ENCODE measurements at places on chromosomes 7 and 10.

DNA sequence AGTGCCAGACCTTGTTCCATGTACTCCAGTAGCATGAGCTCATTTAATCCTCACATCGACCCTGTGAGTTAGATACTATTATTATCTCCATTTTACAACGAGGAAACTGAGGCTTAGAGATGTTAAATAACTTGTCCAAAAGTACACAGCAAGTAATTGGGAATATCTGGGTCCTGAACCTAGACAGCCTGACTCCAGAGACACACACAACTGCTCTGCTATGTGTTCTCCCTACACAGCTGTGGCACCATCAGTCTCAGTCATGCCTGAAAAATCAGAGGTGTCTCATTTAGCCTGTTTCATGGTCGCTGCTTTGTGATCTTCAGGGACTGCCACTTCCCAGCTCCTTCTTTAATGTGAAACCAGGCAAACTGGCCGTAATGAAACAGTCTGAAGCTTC, 56.5 kb downstream of the COL1A2 start:
- DNase-seq = no peak

DNA sequence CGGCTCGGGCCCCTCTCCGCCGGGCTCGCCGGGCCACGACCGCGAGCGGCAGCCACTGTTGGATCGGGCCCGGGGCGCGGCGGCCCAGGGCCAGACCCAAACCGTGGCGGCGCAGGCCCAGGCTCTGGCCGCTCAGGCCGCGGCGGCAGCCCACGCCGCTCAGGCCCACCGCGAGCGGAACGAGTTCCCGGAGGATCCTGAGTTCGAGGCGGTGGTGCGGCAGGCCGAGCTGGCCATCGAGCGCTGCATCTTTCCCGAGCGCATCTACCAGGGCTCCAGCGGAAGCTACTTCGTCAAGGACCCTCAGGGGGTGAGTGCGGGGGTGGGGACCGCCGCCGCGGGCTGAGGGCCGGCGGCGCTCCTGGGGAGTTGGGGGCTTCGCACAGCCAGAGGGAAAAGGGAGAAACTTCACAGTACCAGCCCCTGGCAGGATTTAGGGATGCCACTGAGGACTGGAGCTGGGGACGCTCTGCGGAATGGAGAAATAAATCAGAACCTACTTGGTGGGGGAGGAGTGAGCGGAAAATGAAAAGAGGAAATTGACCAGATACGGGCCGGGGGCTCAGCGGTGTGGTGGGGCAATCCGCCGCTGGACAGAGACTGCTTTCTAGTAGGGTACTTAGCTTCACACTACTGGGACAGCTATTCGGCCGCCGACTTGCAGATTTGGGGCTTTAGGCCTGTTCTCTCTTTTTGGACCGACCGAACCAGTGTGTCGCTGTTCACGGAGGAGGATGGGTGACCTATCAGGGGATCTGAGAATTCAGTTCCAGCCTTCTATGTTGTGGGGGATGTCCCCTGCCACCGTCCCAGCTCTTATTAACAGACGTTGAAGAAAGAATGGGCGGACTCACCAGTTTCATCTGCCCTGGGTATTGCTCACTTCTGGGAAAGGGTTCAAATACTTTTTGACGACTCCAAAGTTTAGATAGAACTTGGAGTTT, 669 bp downstream of the PI4K2A start:
- peak; percentile 16 for DNase-seq

DNA sequence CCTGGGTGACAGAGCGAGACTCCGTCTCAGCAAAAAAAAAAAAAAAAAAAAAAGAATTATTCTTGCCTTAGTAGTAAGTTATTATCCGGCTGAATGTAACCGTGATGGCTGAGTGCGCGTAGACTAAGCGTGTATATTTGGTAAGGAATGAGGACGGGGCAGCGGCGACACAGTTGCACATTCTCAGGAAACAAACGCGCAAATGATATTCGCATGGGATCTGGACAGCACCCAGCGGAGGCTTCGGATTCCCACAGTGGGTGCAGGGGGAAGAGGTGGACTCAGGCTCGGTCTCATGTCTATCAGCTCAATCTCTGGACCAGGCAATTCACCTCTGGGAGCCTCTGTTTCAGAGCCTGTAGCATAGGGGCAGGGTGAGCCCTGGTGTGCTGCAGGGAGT, 29.1 kb downstream of the PAPOLB start:
- no peak for DNase-seq

GRCh38 chr7:108124820-108125219, 5.3 kb downstream of the LAMB4 start:
- DNase-seq = no peak

DNA sequence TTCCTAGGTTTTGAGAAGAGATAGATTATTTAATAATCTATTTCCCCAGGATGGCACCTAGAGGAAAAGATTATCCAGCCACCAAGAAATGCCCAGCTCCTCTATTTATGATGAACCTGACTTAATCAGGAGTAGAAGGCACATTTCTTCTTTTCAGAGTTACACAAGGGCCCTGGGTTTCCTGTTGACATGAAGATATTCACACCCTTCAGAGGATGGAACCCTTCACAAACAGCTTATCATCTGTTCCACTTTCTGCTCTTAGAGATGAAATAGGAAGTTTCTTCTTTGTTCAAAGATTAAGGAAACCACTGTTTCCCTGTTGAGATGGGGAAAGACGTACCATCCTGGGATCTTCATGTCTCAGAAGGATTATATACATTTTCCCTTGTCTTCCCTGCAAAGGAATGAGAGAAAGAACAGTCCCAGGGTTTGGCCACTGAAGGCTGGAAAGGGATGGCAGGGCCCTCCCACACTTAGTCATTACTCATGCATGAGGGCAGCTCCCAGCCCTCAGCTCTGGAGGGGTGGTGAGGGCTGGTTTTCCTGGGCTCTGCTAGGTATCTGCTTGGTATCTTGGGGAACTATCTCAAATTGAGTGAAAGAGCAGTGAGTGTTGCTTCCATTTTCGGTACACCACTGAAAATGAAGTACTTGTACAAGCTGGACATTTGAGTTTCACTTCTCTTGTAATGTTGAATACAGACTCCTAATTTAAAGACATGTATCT, 64.0 kb downstream of the MTPAP start:
- no peak for DNase-seq

Data from kidney capillary endothelial cell (primary cell).